Body of pancreas (tissue), 4 donors: ENCODE measurements at places on chromosomes 13 and 19. TPM values are rescaled to one million over a fixed set of nuclear protein-coding genes. Genes with fewer than 3 reads are reported as not detected.
A peak's percentile ranks its signal among the peaks of the same experiment; 100 is the strongest.

Gene ZNF260
- 3.0 TPM for total RNA-seq

DNA sequence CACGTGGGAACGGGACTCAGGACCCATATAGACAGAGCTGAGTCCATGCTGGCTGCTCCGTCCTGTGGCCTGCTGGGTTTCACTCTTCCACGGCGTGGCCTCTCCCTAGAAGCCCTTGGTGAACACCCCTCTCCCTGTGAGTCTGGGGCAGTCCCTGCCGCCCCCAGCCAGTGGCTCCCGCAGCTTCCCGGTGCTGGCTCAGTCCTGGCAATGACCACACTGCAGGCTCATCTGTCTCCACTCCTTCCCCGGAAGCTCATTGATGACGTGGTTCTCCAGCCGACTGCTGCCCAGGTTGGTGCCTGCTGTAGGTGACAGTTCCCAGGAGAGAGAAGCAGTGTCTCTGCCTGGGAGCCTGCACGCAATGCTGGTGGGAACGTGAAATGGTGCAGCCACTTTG, 2.1 kb upstream of the TEX29 start:
- DNase-seq: no peak

DNA sequence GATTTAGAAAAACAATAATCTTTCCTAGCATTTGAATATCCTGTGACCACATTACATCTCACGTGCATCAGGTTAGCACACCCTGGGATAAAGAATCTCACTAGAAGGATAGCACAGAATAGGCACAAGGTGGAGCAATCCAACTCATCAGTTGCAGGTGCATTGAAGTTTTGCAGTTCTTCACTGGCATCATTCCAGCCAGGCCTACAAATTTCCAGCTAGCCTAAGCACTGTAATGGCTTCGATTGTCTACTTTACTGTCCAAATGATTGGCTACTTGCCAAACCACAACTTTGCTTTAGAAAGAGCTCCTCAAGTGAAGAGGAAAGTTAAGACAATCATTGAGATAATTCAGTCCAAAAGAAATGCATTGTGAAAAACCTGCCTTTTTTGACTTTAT, 89.5 kb downstream of the SPRY2 start:
- DNase-seq: no peak

GRCh38 chr19:48806818-48807589, 3.8 kb downstream of the BCAT2 start:
- DNase-seq: peak; percentile 54

- peak; percentile 76 for DNase-seq
These were observed 812 bp downstream of the DPY19L3 start for GRCh38 chr19:32406161-32407003.

GRCh38 chr19:32865326-32865725, 4.2 kb downstream of the SLC7A9 start:
- no peak for DNase-seq

DNA sequence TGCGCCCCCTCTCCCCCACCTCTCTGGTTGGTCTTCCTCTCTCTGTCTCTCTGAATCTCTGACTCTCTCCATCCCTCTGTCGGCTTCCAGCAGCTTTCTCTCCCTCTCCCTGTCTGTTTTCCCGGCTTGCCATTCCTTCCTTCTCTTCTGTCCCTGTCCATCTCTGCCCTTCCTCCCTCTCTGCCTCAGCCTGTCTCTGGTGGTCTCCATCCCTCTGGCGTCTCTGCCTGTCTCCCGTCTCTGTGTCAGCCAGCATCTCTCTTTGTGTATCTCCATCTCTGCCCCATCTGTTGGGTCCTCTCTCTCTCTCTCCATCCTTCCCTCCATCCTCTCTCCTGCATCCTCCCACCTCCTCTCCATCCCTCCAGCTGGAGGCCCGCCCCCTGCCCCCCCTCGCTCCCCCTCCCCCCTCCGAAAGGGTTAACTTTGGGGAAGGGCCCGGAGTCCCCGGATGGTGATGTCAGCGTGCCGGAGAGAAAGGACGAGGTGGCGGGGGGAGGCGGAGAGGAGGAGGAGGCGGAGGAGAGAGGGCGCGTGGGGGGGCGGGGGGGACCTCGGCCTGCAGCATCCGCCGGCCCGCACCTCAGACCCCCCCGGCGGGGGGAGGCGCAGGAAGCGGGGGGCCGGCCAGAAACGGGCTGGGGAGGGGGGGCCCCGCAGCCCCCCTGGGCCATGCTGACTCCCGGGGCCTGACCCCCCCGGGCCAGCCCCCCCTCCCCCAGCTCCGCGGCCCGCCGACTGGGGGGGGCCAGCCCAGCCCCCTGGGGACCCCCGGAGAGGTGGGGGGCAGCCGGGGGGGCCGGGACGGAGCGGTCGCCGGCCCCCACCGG, at the start of gene BRSK1:
Gene BRSK1 (plus strand): TSS at position 450 of the 830 bp plus-strand sequence. CDS start 446 bp downstream, outside the sequence.
- DNase-seq: peak; percentile 38

DNA sequence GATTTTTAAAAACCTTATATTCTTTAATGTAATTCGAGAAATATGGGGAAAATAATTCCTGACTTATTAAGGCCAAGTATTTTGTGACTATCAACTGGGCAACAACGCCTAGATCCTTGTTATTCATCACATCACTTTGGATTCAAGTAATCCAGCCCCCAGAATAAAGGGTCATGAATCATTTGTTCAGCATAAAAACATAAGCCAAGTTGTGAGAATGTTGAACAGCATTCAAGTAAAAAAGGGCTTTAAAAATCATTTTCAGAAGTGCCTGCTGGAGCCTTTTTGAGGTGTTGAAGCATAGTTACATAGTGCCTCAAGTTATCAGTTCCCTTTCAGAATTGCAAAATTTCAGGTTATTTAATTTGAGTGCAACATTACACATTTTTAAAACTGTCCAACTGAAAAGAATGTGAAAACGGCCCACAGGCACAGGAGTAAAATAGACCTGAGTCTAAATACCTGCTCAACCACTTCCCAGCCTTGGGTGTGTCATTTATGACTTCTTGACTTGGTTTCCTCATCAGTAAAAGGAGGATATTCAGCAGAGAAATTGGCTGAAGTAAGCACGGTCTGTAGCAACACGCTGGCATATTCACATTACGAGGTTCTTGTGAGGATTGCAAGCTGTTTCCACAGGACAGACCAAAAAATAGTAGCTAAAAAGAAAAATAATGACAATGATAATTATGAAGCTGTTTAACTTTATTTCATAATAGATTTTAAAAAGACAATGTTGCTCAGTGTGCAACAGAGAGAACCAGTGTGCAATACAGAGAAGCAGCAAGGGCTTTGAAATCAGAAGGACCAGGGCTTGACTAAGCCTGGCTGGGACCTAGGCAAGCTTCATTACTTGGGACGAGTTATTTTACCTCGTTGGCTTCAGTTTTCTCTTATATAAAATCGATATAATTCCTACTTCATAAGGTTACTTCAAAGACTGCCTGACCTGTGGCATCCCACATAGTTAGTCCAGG, 56.6 kb downstream of the MBNL2 start:
- DNase-seq: no peak

GRCh38 chr13:63427170-63427569, 2011.5 kb upstream of the PCDH20 start:
- DNase-seq: no peak

DNA sequence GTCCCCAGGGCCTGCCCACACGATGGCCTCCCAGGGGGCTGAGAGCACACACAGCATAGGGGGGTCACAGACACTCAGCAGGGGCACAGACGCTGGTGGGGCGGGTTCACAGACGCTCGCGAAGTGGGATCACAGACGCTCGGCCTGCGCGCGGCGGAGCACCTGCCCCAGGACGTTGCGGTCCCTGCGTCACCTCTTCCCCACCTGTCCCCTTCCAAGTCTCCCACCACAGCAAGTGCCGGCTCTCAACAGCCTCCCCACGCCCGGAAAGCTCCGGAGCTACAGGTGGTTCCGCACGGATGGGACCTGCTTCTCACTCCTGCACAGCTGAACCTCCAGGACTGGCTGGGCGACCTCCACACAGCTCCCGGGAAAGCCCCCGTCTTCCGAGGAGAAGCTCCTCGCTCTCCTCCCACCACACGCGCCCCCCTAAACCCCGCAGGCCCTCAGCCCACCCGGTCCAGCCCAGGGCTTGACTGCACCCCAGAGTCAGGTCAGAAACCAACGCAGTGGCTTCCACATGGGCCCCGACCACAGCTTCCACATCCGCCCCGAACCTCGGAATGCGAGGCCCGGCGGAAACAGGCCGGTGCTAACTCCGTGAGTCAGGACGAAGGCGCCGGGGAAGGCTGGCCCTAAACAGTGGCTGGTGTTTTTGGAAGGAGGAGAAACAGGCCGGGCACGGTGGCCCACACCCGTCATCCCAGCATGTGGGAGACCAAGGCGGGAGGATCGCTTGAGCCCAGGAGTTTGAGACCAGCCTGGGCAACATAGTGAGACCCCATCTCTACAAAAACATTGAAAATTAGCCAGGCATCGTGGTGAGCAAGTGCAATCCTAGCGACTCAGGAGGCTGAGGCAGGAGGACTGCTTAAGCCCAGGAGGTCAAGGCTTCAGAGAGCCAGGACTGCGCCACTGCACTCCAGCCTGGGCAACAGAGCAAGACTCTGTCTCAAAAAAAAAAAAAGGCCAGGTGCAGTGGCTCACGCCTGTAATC, 16.5 kb downstream of the BTBD2 start:
- DNase-seq: no peak

GRCh38 chr13:65656740-65657329, 1573.3 kb downstream of the PCDH9 start:
- no peak for DNase-seq

- DNase-seq: peak; percentile 60
These were observed 2.0 kb downstream of the ZBTB7A start for GRCh38 chr19:4064496-4065260.

- no peak for DNase-seq
These were observed 66.7 kb downstream of the SIPA1L3 start for GRCh38 chr19:37973666-37974065.

Gene RNF17
- total RNA-seq: 1.6 TPM

Gene ZNF208
- total RNA-seq: 4.4 TPM

DNA sequence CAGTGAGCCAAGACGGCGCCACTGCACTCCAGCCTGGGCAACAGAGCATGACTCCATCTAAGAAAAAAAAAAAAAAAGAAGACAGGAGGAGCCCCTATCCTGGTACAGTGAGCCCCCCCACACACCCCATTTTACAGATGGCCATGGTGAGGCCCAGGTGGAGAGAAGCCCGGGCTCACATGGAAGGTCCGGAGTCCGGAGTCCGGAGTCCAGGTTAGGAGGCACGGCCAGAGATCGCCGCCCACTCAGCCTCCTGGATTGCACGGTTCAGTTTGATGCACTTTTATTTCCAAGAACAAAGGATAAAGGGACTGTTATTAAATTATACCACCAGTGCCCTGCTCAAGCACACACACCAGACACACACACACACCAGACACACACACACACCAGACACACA, 11.3 kb upstream of the BTBD2 start:
- no peak for DNase-seq

GRCh38 chr13:27147530-27148170, 24.0 kb downstream of the USP12 start:
- no peak for DNase-seq

GRCh38 chr19:33971073-33971472, 174.4 kb downstream of the KCTD15 start:
- no peak for DNase-seq

Gene ANKRD24
- 3.6 TPM for total RNA-seq

- DNase-seq: no peak
These were observed 2.4 kb upstream of the POU2F2 start for GRCh38 chr19:42134535-42135070.

DNA sequence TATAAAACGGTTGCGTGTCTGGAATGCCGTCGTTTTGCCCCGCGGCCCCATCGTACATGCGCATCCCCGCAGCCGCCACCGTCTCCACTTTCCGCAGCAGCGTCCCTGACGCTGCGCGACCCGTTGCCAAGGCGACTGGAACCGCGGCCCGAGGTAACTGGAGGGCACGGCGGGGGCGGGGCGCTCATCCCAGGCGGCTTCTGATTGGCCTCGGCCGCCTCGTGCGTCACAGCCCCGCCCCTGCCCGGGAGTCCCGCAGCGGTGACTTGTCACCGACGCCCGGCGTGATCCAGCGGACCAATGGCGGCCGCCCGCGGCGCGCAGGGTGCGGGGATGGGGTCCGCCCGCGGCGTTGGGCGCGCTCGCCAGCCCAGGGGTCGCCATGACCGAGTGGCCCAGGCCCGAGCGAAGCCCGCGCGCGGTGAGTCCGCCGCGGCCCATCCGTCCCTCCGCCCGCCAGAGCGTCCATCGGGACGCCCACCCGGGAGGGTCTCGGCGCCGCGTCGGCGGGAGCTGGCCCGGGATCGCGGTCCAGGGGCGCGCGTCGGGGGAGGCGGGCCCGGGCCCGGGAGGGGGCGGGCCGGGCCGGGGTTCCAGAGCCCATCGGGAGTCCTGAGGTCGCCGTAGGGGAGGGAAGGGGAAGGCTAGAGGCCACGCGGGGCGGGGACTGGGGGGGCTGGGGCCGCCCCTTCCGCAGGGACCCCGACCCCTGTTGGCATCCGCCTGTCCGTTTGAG, at the start of gene ZSCAN1:
Gene ZSCAN1 (plus strand): TSS at position 285 of the 736 bp plus-strand sequence. CDS start 3,812 bp downstream, outside the sequence.
- peak; percentile 82 for DNase-seq

Gene PRX
- total RNA-seq: 5.7 TPM

- no peak for DNase-seq
These were observed 11.5 kb downstream of the CCDC124 start for GRCh38 chr19:17944301-17944700.

Gene SPINT2
- 266 TPM for total RNA-seq

GRCh38 chr19:11478167-11479089, 2.4 kb downstream of the ELAVL3 start:
- no peak for DNase-seq

Gene FEM1A
- total RNA-seq: 20.4 TPM

GRCh38 chr19:38869160-38869835, 8.8 kb downstream of the RINL start:
- peak; percentile 49 for DNase-seq

Gene SIGLEC12
- not detected for total RNA-seq
